ENCODE measurements at places on chromosomes 6 and 20. TPM values are rescaled to one million over a fixed set of nuclear protein-coding genes. Genes with fewer than 3 reads are reported as not detected.

DNA sequence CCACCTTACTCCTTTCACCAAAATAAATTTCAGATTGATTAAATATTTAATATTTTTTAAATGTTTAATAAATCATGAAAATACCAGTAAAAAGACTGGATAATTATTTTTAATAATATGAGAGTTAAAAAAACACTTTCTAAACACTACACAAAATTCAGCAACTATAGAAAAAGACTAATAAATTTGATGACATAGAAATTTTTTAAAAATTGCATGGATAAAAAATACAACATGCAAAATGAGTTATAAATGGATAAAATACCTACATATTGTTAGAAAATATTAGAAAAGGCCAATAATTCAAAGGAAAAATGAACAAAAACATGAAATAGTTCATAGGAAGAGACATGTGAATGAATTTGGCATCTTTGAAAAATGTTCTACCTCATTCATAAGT, 101.0 kb upstream of the EDN1 start:
- no peak for DNase-seq

DNA sequence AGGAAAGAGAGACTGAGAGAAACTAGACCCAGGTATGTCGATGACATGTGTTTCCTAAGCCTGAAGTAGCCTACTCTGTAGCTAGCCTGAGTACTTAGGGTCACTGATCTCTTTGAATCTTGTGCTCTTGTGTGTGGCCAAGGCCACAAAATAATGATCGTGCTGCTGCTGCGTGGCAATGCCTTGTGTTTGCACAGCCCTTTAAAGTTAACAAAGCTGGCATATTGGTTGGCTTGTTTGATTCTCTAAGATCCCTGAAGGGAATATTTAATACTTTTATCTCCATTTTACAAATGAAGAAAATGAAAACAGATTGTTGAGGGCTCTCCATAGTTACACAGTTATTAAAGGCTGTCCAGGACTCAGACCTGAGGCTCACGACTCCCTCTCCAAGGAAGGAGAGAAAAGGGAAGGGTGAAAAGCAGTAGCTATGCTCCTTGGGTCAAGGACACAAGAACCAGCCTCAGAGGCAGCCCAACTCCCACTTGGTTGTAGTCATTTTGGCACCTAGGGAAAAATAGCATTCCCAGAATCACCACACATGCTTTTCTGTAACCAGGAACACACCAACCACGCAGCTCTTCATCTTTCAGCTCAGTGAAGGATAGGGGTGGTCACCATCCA, 130.7 kb downstream of the LRFN2 start:
- no peak for DNase-seq

GRCh38 chr20:35641743-35642142, 23.0 kb downstream of the CPNE1 start:
- no peak for DNase-seq

The PMEPA1 gene
- total RNA-seq = 14.3 TPM

The SCGN gene
- total RNA-seq = not detected

The CENPW gene
- total RNA-seq = 1.1 TPM
